Cardiac muscle cell (in vitro differentiated cells and primary cell): ENCODE measurements at places on chromosomes 16 and 17.
A peak's percentile ranks its signal among the peaks of the same experiment; 100 is the strongest.

GRCh38 chr17:10748531-10749181 is 18.8 kb upstream of the TMEM220 start:
- peak; percentile 28 for DNase-seq

- DNase-seq, result no peak
These were observed 8.0 kb downstream of the CDR2 start for GRCh38 chr16:22366371-22366770.

DNA sequence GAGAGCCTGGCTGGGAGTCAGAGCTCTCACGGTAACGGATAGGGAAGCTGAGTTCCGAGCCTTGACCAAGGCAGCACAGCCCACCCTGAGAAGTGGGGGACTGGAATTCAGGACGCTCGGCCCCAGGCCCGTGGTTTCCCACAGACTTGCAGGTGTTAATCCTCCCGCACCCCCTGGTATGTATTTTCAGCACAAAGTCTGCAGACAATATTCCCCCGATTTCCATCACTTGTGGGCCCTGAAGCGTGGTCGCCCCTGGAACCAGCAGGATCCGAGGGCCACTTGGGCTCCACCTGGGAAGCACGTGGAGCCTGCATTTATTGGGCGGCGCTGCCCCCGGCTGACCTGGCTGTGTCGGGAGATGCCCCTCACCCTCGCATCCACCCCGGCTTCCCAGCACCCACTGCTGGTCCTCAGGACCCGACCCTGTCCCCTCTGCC is 60.2 kb downstream of the WSB1 start:
- DNase-seq, result no peak

DNA sequence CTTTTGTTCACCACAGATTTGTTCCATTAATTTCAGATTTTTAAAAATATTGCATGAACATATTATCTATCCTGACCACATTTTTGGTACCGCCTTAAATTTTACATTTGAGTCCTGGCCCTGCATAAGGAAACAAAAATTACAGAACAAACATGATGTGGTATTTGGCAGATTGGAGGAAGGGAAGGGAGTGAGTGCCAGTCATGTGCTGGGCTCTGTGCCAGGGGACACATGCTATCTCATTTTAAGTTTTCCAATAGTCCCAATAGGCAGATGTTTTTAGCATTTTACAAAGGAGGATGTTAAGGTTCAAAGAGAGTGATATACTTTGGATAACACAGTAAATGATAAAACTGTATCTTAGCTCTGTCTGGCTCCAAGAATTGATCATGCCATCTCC is 185.1 kb downstream of the CDK5R1 start:
- no peak for DNase-seq

DNA sequence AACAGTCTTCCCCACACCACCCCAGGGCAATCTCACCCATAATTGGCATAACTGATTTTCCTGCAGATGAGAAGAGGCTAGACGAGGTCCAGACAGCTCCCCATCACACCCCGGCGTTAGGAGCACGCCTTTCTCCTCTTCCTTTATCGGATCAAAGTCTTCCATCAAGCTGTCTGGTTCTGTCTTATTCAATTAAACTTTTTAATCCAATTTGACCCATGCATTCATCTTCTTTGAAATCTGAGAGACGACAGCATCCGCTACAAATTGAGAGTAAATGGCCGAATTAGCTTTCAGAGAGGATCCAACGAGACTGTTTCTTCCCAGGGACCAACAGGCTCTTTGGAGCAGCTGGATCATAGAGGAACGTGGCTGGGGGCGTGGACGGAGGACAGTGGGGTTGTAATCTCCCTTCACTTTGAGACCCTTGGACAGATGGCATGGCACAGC is 44.4 kb upstream of the GPRC5B start:
- DNase-seq, result no peak

DNA sequence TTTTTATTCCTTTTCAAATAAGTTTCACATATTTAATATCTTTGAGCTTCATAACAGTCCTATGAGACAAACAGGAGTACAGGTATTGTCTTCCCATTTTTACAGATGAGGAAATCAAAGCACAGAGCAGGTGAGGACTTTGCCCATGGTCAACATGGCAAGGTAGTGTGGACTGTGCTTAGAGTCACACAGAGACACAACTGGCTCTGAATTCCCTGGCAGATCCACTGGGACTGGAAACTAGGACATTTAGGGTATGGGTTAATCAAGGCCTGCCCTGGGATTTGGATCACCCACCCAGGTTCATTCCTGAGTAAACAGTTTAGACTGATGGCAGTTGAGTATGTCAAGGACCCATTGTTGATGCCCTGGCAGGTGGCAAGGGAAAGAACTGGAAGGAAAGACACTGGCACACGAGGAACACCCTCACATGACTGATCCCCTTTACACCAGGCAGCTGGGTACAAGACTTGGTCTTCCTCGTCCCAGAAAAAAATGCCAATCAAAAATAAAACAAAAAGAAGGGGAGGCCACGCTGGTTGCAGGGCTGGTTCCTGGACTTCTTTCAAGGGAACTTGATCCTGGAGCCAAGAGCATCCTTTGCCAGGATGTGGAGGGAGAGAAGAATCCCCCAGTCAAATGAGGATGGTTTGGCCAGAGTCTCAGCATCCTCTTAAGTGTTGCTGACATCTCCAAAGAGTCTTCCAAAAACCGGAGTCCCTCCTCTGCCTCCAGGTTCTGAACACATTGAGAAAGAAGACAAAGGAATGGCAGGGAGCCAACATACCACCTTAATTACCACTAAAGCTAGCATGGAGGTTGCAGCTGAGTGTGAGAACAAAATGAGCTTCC is 34.9 kb downstream of the CHD9 start:
- DNase-seq, result peak; percentile 77

DNA sequence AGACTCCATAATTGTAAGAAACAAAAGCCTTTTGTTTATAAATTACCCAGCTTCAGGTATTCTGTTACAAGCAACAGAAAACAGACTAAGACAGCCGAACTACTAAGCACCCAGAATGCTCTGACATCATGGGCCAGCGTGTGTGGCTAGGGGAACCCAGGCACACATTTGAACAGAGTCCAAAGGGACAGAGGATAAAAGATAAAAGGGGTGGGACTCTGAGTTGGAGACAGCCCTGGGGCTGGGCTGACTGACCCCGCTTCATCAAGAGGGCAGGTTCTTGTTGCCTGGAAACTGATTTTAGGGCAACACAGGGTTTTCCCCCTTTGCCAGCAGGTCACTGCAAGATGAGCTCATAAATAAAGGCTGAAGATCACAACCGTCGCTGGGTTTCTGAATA is 30.5 kb upstream of the ZNF287 start:
- DNase-seq, result no peak

DNA sequence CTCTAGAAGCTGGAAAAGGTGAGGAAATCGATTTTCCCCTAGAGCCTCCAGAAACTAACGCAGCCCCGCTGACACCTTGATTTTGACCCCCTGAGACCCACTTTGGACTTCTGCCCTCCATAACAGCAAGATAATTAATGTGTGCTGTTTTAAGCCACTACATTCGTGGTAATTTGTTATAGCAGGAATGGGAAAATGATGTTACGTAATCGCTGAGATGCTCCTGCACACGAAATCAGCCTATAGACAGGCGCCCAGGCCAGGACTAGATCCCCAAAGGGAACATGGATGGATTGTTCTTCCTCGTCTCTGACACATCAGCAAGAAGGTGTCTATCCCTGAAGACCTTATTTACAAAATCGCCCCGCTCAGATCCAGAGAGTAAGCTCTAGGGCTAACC is 1.4 kb upstream of the MYOCD start:
- DNase-seq, result no peak

DNA sequence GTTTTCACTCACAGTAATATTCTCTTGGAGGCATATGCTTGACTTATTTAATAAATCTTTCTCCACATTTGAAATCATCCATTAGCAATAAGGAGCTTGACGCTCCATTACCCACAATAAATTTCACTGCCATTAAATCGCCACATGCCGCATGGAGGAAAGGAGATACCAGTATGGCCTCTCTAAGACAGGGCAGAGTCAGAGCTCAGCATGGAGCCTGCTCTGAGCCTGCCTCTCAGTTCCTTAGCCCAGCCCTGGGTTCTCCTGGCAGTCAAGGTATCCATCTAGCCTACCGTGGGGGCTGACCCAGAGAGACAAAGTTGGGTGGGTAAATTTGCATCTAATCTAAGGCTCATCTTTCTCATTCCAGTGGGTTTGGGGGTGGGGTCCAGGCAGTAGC is 80.3 kb upstream of the CES5A start:
- no peak for DNase-seq

DNA sequence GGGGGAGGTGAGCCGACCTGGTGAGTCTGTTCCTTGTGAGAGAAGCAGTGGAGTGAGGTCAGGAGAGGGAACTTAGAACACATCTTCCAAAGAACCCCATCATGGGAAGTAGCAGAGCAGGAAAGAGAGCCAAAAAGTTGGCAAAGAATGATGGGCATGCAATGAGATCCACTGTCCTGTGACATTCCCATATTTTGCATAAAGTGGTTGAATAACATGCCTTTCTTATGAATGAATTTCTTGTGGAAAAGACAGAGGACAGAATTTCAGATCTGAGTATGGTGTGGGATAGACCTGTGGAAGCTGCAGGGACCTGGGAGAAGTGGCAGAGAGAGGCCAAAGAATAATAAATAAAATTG is 41.3 kb downstream of the TMEM100 start:
- DNase-seq, result no peak

- no peak for DNase-seq
These were observed 11.1 kb downstream of the SYNRG start for GRCh38 chr17:37598145-37598544.

- DNase-seq, result peak; percentile 29
These were observed 52.9 kb upstream of the LGALS9 start for GRCh38 chr17:27577884-27578717.
